ENCODE measurements at places on chromosomes 12 and 14.

GRCh38 chr14:48580692-48581091 lies 905.3 kb upstream of the MDGA2 start:
- no peaks in the 10 kb centered on the region for H3K4me1 ChIP-seq
- no peak for DNase-seq
- no peak overlapping the region for H3K27ac ChIP-seq
- no peaks in the 10 kb centered on the region for H3K27me3 ChIP-seq
- no peak overlapping the region for H3K4me3 ChIP-seq

DNA sequence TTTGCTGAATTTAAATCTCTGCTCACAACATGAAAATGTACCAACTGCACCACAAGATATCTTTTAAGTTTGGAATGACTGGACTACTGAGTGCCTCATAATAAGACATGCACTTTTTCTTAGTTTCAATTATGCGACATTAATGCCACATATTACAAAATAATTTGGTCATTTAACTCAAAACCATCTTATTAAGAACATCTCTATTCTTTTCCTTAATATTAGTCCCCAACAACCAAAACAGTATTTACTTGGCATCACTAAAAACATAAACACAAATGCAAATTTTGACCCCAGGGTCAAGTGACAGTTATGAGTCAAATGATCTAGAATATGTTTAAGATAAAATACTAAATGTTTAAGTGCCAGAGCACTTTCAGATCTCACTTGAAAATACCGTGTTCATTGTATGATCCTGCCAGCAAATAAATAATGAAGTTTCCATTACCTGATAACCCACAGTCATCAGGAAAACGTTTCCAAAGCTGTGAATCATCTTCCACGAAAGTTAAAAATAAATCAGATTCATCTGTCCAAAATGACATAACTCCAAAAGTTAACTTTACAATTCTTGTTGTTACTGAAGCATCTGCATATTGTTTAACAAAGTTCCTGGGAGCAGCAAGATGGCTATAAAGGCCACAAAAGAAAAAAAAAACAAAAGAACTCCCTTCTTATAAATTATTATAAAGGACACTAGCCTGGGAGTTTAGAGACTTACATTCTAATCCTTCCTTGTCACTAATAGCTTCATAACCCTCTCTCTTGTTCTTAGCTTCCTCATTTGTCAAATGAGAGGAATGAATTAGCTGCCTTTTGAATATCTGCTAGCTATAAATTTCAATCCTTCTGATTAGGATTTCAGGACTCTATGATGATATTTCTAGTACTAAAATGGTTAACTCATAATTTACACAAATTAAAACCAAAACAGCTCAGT lies 30.5 kb upstream of the AP4S1 start:
- H3K4me1 ChIP-seq = peaks cover under 1% of the 10 kb centered on the region
- H3K4me3 ChIP-seq = no peak overlapping the region
- H3K36me3 ChIP-seq = peaks cover 4% of the 10 kb centered on the region

DNA sequence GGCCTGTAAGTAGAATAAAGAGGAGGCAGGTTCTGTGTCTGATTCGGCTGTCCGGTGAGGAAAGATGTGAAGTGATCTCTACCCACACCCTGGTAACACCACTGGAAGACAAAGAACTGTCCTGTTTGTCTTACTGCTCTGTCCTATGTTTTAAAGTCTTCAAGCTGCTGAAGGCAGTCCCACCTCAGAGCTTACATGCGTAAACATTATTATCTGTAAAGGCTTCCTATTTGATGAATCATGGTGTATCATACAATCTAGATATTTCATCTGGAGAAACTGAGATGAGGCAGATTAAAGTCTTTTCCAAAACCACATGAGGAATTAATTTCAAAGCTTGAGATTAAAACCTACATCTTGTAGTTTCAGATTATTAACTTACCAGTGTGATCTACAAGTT lies 427.6 kb downstream of the ZFP36L1 start:
- H3K4me3 ChIP-seq = no peak overlapping the region
- H3K27me3 ChIP-seq = no peaks in the 10 kb centered on the region
- no peak for DNase-seq
- H3K27ac ChIP-seq = no peak overlapping the region

- no peaks in the 10 kb centered on the region for H3K36me3 ChIP-seq
- H3K4me3 ChIP-seq = no peak overlapping the region
- no peaks in the 10 kb centered on the region for H3K4me1 ChIP-seq
- DNase-seq = no peak
Measured at GRCh38 chr14:99664937-99665273, 19.2 kb upstream of the CYP46A1 start.

DNA sequence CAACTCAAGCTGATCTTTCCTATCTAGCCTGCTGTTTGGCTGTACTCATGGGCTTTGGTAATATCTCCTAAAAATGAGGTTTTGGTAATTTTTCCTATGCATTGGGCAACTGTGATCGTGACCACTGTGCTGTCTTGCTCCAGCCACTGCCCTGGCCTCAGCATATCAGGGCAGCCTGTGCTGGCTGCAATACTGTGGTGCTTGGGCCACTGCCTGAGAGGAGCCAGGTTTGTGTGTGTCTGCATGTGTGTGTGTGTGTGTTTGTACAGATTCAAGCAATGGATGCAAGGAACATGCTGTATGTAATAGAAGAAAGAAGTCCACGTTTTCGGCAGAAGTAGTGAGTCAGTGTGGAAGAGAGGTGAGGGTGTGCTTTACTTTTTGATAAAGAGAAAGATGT lies 13.0 kb downstream of the ERG28 start:
- H3K4me3 ChIP-seq = no peak overlapping the region
- H3K27me3 ChIP-seq = no peaks in the 10 kb centered on the region
- no peak for DNase-seq
- H3K27ac ChIP-seq = no peak overlapping the region
- H3K4me1 ChIP-seq = no peaks in the 10 kb centered on the region

DNA sequence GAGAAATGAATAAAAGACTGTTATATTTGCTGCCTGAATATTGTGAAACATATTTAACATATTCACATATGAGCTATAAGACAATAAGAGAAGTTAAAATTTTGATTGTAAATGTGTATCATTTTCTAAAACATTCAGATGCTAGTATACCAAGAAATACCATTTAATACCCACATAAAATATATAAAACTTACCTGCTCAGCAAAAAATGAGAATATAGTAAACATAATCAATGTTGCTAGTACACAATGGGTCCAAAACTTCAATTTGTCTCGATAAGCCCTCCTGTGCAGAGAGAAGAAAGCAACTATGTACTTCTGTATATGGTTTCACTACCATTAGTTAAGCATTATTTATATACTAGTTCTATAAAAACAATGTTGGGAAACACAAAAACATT lies 9.6 kb upstream of the SYCP3 start:
- H3K27ac ChIP-seq = no peak overlapping the region
- DNase-seq = no peak
- H3K4me1 ChIP-seq = no peaks in the 10 kb centered on the region
- peaks cover 18% of the 10 kb centered on the region for H3K36me3 ChIP-seq

DNA sequence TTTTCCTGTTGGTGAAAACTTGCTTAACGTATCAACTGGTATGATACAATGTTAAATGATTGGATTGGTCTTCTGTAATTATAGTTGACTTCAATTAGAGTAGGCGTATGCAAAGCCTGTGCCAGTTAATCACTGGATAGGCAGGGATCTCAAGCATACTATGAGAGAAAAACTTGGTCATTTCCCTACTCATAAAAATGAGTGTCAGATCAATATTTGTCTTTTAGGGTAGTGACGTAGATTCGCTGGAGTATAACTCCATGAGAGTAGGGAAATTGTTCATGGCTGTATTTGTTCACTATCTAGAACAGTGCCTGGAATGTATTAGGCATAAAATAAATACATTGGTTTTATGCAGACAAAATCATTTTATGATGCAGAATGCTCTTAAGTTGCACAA lies 28.6 kb downstream of the NAA30 start:
- no peaks in the 10 kb centered on the region for H3K27me3 ChIP-seq
- H3K4me1 ChIP-seq = no peaks in the 10 kb centered on the region
- no peak for DNase-seq
- H3K27ac ChIP-seq = no peak overlapping the region
- H3K4me3 ChIP-seq = no peak overlapping the region

GRCh38 chr12:97181571-97182265 lies 274.7 kb downstream of the NEDD1 start:
- H3K4me1 ChIP-seq = no peaks in the 10 kb centered on the region
- no peak overlapping the region for H3K27ac ChIP-seq
- no peak for DNase-seq
- H3K27me3 ChIP-seq = no peaks in the 10 kb centered on the region
